ENCODE measurements at places on chromosomes 5 and 9.

- no peak for DNase-seq
Measured at GRCh38 chr5:158933494-158934318, 166.0 kb downstream of the EBF1 start.

GRCh38 chr5:5800801-5801761 is 378.6 kb downstream of the ICE1 start:
- no peak for DNase-seq

GRCh38 chr9:90059436-90059835 is 454.6 kb downstream of the GADD45G start:
- no peak for DNase-seq

- DNase-seq, result no peak
Measured at GRCh38 chr5:56824019-56824418, 8.7 kb downstream of the MAP3K1 start.

- no peak for DNase-seq
Measured at GRCh38 chr9:82490019-82490499, 501.5 kb downstream of the SPATA31D1 start.

DNA sequence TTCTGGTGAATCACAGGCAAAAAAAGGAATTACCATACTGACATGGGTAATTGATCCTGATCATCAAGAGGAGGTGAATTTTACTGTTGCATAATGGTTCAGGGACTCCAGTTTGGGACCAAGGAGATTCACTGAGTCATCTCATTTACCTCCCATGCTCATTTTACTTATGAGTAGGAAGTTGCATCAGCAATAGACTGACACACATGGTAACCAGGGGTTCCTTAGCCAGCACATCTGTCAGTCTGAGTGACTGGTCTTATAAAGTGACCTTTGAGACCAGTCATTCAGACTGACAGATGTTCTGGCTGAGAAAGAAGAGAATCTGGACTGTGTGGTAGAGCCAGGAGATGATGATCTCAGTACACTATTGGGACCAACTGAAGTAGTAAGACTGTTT is 384.6 kb upstream of the CD180 start:
- DNase-seq, result no peak

- DNase-seq, result no peak
Measured at GRCh38 chr9:137421838-137422603, 941 bp downstream of the EXD3 start.

GRCh38 chr9:13570068-13570974 is 290.8 kb upstream of the MPDZ start:
- no peak for DNase-seq

GRCh38 chr5:100676817-100677631 is 141.8 kb downstream of the FAM174A start:
- no peak for DNase-seq

DNA sequence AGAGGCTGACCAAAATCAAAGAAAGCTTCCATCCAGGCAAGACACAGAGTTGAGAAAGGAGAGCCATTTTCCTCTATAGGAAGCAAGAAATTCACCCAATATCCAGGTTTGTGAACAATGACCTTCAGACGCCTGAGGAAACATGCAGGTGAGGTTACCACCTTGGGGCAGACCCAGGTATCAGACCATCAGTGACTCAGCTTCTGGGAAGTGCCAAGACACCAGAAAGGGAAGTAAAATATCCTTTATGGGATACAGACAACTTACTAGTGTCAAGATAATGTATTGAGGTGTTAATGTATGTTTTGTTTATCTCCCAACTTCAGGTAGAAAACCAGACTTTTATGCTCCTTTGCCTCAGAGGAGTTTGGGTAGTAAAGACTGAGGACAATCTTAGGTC is 2.2 kb upstream of the DTWD2 start:
- no peak for DNase-seq

- DNase-seq, result no peak
Measured at GRCh38 chr5:79707535-79707934, 17.9 kb downstream of the CMYA5 start.

DNA sequence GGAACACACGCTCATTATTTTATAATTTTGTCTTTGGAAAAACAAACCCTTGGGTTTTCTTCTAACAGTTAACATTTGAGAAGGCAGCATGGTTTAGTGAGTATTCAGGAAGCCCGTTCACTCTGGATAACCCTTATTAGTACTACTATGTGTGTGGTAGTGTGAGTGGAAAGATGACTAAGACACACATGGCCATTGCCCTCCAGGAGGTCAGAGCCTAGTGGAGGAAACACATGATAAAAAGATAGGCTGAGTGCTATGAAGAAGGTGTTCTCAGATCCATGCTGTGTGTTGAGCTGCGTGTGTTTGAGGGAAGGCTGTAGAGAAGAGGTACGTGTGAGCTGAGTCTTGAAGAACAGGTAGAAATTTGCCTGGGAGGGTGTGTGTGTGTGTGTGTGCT is 8.4 kb downstream of the C5orf47 start:
- DNase-seq, result no peak

- no peak for DNase-seq
Measured at GRCh38 chr9:126524353-126525077, 89.2 kb upstream of the LMX1B start.

DNA sequence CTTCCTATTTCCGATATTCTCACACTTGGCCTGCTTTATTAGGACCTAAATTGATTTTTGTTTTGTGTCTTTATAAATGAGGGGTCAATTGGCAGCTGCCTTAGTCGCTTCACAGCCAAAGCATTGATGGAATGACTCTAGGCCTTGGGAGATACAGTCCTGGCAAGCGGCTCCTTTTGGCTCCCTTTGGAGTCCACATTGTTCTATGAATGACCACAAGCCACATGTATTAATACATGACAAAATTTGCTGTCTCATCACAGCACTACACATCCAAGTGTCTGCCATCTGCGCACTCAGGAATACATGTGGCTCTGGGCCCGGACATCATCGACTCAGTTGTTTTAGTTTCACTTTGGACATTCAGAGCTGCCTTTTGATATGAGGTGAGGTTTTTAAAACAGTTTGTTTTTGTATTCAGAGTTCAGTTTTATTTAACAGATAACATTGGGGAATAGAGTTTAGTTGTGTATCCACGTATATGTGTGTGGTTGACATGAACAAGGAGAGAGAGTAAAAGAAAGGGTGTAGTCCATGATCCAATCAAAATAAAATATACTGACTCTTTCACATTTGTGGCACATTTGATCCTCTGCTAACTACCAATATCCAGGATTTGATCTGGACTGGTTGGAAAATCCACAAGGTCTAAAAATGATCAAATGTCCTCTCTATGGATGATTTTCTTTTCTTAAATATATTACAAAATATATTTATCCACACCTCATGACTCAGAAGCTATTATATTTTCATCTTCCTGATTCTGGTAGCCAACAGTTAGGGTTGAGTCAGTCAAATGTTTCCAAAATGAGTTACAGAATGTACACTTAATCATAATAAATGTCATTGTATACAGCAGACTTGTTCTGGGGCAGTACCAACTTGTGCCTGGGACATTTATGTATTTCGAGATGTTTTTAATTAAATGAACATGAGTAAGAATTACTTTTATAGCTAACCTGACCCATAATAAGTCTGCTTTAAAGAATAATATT is 114.0 kb upstream of the MTAP start:
- DNase-seq, result peak; percentile 38

- no peak for DNase-seq
Measured at GRCh38 chr5:132901036-132901435, 27.6 kb downstream of the LEAP2 start.

DNA sequence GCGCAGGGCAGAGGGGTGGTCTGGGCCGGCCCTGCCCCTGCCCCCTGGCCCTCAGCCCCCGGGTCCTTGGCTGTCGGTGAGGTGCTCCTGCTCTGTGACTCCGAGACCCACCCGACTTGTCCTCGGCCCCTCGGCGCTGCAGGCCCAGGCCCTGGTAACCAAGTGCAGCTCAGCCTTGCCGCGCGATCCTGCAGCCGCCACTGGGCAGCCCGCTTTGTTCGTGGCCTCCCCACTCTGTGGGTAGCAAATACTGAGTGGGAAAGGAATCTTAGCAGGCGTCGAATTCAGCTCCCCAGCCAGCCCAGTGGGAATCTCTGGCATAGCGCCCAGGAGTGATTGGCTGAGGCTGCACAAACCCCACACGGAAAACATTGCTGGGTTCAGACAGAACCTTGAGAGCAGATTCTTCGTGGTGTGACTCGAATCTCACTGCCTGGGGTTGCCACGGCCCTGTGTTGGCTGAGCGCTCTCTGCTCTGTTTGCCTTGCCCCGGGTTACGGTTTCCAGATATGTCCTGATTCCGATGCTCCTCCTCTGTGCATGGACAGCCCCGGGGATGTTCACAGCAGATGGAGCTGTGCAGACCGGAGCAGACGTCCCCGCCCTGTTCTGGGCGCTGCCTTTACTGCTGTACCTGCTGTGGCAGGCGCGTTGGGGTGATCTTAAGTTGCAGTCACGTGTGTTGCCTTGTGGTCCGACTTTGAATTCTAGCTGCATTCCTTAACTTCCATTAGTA is 13.4 kb upstream of the EXOC3 start:
- DNase-seq, result no peak

DNA sequence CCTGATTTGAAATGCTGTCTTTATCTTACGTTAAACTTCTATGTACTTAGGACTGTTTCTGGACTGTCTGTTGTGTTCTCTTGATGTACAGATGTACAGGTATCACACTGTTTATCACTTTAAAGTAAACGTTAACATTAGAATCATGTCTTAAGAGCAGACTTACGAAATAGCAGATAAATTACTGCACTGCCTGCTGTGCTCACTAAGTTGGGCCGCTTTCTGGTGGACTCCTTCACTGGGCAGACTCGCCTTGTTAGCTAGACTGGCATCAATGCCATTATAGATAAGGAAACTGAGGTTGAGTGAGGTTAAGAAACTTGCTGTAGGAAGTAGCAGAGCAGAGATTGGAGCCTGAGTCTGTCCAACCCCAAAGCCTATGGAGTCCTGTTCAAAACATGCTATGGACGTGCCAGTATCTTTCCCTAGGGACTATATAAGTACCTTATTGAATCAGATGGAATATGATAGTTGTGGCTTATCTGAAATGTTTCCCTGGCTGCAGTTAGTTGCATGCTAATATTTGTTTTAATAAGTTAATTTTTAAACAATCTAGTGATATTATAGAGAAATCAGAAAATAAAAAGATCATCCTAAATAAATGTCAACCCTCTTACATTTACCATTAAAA is 16.9 kb downstream of the ZNF618 start:
- DNase-seq, result no peak

- no peak for DNase-seq
Measured at GRCh38 chr9:347667-348292, 133.1 kb downstream of the DOCK8 start.

- DNase-seq, result no peak
Measured at GRCh38 chr9:135226369-135227050, 139.0 kb downstream of the OLFM1 start.

DNA sequence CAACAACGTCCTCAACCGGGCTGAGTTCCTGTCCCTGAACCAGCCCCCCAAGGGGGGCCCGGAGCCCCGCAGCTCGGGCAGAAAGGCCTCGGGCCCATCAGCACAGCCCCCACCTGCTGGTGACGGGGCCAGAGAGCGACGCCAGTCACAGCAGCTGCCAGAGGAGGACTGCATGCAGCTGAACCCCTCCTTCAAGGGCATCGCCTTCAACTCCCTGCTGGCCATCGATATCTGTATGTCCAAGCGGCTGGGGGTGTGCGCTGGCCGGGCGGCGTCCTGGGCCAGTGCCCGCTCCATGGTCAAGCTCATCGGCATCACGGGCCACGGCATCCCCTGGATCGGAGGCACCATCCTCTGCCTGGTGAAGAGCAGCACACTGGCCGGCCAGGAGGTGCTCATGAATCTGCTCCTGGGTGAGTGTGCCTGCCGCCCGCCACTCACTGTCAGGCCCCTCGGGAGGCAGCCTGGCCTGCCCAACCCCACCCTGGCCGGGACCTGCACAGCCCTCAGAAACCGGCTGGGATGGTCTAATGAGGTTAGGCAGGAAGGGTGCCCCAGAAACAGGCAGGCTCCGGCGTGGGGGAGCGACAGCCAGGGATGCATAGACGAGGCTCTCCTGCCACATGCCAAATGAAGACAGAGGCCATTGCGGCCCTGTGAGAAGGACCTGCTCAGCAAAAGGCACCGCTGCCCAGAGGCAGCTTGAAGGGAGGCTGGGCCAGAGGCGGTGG is 678 bp downstream of the PLPP7 start:
- no peak for DNase-seq

DNA sequence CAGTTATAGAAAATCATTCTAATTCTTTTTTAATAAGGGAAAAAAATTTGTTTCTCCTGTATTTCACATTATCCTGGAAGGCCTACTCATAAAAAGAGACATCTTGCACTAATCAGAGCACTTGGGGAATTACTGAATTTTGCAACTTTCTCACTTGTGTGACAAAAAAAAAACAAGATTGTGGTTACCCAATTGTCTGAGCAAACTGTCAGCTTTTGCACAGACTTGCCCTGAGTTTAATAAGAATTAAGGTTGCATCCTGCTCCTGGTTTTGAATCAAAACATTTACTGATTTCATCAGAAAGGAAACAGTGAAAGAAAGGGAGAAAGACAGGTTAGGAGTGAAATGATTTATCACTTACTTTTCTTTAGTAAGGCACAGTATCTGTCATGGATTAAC is 10.6 kb upstream of the SH3RF2 start:
- no peak for DNase-seq

DNA sequence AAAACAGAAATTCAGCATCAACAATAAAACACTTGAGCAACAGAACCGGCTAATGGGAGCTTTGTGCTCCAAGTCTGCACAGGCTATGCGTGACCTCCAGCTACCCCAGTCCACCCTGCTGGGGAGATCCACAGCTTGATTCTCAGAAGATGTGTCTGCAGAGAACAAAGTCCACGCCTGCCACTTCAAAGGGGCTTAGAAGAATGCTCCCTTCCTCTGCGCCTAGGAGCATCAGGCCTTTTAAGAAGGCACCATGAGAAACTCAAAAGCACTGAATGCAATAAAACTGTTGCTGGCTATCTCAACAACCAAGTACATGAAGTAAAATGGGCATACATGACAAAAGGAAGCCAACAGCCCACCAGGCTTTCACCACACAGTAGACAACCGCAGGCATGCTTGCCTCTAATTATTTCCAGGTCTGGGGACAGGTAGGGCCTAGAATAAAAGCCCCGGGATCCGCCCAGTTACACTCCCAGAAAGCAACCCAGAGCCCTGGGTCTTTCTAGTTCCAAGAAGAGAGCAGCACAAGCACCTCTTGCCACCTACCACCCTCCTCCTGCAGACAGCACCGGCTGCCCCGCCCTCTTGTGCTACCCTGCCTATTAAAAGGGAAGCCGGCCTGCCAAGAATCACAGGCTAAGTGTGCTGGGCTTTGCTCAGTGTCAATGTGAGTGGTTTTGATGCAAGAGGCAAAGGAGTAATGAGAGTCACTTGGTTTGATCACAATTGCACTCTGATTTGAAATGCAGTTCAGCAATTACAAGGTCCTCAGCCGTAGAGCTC is 123.2 kb downstream of the SPOCK1 start:
- no peak for DNase-seq

DNA sequence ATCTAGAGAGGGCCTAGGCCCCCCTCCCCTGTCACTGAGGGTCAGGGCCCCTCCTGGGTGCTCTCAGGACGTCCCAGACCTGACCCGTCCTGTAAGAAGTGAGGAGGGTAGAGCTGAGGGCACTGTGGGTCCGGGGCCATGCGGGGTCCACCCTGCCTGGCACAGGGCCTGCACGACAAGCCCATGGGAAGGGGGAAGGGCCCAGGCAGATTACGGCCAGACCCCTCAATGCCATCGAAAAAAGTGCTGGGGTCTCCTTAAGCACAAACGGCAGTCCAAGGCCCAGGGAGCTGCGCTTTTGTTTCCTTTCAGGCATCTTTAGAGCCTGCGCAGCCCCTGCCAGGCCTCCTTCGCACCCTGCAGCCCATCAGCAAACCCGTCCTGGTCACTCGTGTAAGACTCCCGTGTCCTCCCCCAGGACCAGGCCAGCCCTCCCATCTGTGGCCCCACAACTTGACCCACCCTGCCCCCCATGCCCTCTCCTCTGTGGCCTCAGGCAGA is 4.4 kb upstream of the EXOC3 start:
- DNase-seq, result no peak

- DNase-seq, result peak; percentile 39
Measured at GRCh38 chr9:34994260-34994899, 4.8 kb downstream of the DNAJB5 start.
